Trophoblast cell (in vitro differentiated cells and primary cell): ENCODE measurements at places on chromosomes 13 and 19.

GRCh38 chr19:12794196-12794941 lies 3.1 kb downstream of the JUNB start:
- no peak for DNase-seq

DNA sequence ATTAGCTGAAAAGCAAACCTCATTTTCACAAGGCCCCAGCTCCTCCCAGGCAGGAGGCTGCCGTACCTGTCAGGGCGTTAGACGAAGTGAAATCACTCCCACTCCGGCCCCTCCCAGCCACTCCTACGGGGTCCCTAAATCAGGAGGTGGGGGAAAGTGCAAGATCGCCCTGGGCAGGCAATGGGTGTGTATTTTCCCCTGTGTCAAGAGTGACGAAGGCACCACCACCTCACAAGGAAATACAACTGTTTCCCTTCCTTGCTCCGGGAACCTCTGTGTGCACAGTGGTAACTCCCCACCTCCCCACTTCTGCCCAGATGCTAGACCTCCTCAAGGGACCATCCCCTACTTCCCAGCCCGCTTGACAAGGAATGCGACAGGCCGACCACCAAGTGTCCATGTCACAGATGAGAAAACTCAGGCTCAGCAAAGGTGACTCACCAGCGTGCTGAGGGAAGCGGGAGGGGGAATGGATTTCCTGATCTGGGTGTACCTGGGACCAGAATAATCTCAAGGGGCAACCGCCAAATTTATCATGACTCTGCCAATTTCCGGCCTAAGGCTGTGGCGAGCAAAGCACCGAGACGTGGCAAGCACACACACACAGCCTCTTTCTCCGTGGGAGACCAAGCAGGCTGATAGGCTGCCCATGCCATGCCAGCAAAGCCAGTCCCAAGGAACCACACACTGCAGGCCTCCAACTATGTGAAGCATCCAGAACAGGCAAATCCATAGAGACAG lies 7.3 kb downstream of the PPP6R1 start:
- DNase-seq: no peak

- DNase-seq: no peak
These were observed 161.6 kb downstream of the KDM4B start for GRCh38 chr19:5130371-5131030.

DNA sequence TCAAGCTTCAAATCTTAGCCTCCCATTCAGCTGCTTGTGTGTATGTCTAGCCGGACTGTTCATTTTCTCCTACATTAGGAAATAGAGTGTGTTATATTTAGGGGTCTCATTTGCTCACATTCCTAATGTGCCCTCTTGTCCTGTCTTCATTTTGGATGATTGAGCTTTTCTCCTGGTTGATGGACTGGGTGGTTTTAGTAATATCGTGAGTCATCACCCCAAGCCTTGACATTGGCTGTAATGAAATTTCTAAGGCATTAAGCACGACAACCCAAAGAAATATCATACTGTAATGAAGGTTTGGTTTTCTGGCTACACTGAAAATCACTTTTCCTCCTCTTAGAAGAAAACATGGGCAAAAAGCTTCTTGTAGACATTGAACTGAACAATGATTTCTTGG lies 110.7 kb upstream of the WASF3 start:
- DNase-seq: no peak

GRCh38 chr19:47819858-47820257 lies 1.9 kb upstream of the CRX start:
- DNase-seq: no peak

DNA sequence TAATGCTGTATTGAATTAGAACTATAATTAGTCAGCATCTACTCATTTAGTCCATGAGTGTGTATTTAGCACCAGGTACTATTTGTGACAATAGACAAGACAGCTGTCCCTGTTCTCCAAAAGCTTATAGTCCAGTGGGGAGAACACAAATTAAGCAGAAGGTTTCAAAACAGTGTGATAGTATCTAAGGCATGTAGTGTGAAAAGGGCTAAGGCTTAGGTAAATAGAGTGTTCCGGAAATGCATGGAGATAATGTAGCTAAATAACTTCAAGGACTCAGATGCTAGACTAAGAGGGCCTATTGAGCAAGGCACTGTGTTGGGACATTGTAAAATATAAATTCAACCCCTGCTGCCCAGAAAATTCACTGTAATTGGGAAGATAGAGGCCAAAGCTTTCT lies 144.1 kb upstream of the MIR17HG start:
- DNase-seq: no peak

DNA sequence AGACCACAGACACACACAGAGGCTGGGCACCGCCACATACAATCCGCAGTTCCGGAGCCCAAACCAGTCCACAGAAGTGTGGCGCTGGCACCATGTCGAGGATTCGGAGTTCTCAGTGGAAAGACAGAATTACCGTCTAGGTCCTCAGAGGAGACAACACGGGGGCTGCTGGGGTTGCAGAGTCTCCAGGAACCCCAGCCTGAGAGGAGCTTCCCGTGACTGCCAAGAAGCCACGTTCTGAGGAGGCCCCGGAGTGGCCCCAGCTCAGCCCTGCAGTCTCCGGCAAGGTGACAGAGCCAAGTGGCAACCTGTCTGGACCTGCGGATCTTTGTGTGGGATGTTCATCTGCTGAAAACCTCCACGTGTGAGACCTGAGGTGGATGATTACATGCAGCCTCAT lies 7.3 kb upstream of the ADPRHL1 start:
- DNase-seq: no peak

GRCh38 chr13:79946556-79946955 lies 394.4 kb downstream of the SPRY2 start:
- no peak for DNase-seq

- DNase-seq: no peak
These were observed 486.4 kb downstream of the TSHZ3 start for GRCh38 chr19:30862876-30863275.

DNA sequence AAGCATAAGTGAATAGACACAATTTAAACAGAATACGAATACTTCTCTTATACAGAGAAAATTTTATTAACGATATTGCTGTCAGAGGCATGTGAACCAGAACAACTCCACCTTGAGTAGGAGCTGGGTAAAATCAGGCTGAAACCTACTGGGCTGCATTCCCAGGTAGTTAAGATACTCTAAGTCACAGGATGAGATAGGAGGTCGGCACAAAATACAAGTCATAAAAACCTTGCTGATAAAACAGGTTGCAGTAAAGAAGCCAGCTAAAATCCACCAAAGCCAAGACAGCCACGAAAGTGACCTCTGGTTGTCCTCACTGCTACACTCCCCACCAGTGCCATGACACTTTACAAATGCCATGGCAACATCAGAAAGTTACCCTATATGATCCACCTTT lies 49.2 kb upstream of the TRPC4 start:
- peak; percentile 28 for DNase-seq

DNA sequence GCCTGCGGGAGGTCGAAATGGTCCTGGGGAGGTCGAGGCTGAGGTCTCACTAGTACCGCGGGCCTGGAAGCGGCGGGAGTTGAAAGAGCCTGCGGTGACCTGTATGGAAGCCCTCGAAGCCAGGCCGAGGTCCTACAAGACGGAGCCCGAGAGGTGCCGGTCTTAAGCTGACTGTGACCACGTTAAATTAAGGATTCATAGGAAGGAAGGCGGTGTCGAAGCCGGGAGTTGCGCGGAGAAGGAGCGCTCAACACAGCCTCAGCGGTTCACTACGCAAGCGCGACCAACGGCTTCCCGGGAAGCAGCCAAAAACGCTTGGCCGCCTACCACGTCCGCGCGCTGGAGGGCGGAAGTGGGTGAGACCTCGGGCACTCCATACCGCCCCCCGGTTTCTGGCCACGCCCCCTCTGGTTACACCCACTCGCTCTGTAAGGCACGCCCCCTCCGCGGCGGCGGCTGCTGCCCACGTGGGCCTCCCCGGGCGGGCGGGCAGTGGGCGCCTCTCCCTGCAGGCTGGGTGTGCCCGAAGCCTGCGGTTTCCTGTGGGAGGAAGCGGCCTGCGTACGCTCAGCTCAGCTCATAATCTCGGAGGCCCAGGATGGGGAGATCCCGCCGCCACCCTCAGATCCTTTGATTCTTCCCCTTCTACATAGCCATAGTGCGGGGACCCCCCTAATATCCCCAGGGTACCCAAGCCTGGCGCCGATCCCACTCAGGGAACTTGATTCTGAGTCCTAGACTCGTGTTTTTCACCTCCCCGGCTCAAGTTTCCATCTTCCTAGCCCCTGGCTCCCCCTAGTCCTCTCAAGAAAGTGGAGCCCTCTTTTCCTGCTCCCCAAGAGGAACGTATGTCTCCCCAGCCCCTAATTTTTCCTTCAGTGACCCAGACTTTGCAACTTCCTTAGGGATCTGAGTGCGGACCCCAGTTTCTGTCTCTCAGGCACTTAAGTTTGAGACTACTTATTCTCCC lies 3.4 kb upstream of the EMP3 start:
- peak; percentile 99 for DNase-seq

DNA sequence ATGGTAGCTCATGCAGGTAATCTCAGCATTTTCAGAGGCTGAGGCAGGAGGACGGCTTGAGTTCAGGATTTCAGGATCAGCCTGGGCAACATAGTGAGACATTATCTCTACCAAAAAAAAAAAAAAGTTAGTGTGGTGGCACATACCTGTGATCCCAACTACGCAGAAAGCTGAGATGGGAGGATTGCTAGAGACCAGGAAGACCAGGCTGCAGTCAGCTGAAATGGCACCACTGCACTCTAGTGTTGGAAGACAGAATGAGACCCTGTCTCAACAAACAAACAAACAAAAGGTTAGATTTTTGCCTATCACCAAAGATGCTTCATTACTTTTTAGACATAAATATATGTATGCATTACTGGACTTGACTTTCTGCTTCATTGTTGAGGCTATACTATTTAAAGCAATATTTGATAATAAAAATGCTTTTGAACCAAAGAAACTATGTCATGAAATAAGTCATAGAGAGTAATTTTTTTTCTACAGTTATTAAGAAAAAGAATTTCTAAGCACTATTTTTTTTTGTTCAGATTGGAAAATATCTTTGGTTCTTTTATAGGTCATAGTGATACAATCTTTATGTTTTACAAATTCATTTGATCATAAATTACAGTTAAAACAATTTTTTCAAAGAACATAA lies 1180.1 kb upstream of the ATXN8OS start:
- DNase-seq: peak; percentile 77

- DNase-seq: no peak
These were observed 44.8 kb upstream of the SERTM1 start for GRCh38 chr13:36629057-36629385.

- no peak for DNase-seq
These were observed 54.4 kb downstream of the GNG7 start for GRCh38 chr19:2648099-2648498.

DNA sequence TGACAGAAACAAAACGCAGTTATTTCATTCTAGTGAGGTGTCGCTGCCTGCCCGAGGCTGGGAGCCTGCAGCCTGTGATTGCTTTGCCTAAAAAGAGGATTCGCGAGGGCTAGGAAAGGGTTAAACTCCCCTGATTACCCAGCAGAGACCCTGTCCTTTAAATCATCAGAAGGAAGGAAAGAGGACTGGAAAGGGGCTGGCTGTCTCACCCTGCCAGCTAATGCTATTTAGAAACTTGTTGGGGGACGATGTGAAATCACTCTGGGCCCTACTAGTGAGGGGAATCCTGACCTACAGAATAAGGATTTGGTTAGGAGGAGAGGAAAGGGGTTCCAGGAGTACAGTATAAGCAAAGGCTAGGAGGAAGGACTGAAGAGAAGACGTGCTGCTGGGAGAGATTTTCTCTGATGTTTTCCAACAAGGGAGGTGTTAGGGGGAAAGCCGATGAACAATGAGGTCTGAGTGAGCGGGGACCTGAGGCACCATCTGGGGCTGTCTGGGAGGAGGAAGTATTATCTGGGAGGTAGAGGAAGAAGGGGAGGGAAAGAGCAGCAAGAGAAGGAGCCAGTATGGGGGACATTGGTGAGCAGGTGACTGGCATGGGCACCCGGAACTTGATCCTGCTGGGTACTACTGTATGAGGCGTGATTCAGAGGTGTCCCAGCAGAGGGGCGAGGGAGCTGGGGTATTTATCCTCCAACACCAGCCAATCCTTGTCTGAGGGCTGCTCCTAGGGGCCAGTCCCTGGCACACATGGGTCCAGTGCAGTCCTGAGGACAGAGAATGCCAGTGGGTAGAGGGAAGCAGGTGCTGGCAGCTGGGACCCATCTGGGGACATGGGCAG lies 55.7 kb upstream of the PTPRS start:
- DNase-seq: no peak

- no peak for DNase-seq
These were observed 2.6 kb upstream of the ZNF559 start for GRCh38 chr19:9321338-9321737.

DNA sequence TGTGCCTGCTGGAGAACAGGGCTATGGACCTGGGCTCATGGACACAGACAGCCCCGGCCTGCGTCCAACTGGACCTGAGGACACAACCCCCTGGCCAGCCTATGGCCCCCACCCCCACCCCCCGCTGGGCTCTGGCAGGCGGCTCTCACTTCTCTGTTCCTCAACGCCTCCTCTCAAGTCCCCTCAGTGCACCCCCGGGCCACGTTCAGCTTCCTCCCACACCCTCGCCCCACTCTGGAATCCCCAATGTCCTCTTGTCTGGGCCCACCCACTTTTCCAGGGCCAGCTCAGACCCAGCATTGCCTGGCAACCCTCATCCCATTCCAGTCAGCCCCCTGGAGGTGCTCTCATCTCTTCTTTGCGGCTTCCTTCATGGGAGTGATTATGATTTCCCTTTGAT lies 130.2 kb upstream of the SPACA7 start:
- no peak for DNase-seq

DNA sequence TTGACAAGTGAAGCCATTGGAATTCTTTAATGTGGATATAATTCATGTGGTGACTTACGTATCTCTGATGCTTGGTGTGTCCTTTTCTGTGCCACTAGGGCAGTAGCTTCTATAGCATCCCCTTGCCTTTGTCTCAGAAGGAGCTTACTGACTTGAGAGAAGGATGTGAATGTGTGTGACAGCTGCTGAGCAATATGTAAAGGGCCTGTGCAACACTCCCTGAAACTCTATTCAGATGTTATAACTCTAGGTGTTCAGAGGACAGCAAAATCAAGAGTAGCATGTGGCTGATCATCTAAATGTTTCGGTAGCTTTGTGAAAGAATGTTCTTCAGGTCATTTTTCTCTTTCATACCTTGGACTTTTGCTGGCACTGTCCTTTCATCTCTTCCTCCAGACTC lies 189.5 kb downstream of the LMO7 start:
- DNase-seq: no peak

DNA sequence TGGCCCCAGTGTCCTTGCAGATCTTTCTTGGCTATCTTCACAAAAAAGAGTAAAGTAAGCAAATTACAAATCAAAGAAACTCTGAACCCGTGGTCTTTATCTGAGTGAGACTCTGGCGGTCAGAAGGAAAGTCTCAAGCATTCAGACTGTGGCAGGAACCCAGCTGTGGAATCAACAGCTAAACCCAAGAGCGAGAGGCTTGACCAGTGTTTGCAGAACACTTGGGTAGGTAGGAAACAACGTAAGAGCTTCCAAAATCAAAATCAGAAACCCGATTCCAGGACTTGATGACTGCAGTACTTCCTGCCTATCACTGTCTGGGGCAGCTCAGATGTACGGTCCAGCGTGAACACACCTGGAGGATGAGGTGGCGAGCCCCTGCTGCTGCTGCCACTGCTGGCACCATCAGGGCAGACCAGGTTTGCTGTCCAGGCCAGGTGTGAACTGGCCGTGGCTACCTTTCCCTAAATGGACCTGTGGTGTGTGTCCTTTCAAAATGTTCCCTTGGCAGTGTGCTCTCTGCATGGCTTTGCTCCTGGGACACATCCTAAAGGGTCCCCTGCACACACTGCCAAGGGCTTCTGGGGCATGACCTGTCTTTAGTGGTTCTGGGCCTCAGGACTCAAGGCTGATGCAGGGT lies 9.5 kb downstream of the TUBA3C start:
- no peak for DNase-seq
